ENCODE measurements at places on chromosomes 6 and 20.

DNA sequence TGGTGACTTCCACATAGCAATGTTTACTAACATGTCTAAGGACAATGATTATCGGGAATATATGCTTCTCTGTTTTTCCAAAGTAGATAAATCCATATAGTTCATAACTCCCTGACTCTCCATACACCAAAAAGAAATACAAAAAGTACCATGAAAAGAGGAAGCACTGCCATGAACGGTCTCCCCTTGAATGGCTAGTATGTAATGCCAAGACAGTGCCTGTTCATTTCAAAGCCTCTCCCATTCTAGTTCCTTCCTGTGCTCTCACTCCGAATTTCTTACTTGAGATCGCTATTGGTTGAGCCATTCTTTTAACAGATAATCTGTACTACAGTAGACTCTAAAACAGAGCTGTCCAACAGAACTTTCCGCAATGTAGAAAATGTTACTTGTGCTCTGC lies 54.8 kb upstream of the EDN1 start:
- no peak for DNase-seq

GRCh38 chr20:45758096-45758495 lies 33.6 kb downstream of the WFDC3 start:
- no peak for DNase-seq

DNA sequence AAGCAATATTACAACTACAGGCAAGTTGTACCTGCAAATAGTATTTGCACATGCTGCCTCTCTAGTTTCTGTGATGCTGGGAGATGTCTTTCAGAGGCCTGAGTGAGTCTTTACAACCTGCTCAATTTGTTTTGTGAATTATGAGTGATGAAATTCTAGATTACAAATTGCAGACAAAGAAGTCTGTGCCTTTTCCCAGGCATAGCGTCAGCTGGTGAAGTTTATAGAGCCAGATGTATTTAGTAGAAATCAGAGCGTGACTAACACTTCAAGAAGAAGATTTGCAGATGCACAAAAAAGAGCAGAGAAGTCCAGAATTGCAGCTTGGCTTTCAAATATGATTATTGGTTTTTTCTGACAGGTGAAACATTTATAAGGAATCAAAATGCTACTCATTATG lies 289.9 kb downstream of the PLCB1 start:
- DNase-seq, result peak; percentile 65

- DNase-seq, result no peak
Measured at GRCh38 chr6:108243836-108244235, 17.0 kb downstream of the SNX3 start.

DNA sequence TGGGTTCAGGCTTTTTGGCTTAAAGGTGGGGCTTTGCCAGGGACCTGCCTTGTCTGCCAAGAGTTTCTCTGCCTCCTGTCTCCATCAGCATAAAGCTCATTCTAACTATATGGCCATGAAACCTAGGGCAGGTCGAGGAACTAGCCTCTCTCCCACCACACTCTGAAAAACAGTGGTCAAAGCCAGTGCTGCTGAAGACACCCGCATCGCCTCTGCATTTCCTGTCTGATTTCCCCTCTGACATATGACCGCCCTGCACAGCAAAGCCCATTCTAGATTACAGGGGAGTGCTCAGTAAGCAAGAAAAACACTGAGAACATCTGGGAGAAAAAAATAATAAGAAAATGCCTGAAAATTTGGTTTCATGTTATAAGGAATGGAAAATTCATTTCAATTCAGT lies 573.6 kb downstream of the PRKN start:
- DNase-seq, result no peak

GRCh38 chr6:106444777-106445507 lies 84.4 kb downstream of the CRYBG1 start:
- DNase-seq, result peak; percentile 59

DNA sequence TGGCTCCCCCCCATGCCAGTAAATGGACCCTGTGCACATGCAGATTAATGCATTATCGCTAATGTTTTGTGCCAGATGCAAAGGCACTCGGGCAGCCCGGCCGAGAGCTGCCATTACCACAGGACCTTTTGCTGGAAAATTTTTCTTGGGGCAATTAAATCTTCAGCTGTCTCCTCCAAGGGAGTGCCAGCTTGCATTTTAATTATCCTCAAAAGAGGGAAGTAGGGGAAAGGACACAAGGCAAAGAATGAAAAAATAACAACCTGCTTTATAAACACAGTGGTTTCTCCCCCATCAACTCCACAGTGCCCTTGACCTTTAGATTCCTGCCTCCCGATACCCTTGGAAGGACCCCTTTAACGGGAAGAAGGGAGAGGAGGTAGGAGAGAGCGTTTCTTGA lies 48.2 kb downstream of the PDYN start:
- no peak for DNase-seq

GRCh38 chr20:58843128-58843556 lies 7.6 kb downstream of the GNAS-AS1 start:
- DNase-seq, result no peak

DNA sequence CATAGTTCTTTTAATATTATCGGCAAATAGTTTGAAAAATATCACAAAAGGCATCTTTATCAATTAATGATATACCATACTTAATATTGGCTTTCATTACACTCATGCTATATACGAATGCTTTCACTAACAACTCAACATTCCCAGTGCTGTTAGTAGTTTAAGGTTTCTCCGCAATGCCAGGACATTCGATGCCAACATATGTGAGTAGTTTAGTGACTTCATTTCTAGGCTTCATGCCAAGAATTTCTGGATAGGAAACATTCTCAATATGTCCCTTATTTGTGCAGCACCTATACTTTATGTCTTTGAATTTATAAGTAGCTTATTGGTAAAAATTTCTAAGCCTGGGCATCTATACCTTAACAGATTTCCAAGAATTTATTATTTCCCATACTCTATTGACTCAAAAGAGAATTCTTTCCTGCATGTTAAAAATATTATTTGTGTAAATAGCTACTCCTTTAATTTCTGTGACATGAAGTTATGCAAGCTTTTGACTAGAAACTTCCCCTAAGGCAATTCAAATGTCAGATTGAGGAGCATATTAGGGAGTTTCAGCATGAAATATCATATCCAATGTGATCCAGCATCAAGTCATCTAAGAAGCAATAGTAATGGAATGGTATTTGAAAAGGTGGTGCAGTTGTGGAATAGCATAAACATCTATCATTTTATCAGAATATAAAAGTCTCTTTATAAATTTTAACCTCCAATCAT lies 236.0 kb upstream of the STXBP5 start:
- DNase-seq, result peak; percentile 76

DNA sequence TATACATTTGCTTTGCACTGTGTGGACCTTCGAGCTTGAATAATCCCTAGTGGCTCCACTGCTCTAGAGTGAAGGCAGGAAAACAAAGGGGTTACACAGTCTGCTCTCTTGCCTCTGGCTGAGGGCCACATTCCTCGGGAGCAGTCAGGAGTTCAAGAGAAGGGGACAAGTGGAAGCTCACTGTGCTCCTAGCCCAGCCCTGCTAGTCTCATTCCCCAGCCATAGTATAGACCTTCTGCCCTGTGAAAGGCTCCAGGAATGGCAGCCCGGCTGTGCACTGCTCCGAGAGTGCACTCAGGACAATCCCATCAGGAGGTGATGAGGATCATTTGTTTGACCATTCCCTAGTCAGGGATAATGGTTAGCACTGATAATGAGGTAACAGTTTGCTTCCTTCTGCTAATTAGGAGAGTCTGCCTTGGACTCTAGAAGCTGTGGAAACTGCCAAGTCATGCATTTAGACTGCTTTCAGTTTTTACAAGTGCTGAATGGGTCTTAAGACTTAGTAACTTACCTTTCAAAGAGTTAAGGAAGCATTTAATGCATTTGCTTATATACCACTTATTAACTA lies 8.5 kb downstream of the IYD start:
- DNase-seq, result no peak

DNA sequence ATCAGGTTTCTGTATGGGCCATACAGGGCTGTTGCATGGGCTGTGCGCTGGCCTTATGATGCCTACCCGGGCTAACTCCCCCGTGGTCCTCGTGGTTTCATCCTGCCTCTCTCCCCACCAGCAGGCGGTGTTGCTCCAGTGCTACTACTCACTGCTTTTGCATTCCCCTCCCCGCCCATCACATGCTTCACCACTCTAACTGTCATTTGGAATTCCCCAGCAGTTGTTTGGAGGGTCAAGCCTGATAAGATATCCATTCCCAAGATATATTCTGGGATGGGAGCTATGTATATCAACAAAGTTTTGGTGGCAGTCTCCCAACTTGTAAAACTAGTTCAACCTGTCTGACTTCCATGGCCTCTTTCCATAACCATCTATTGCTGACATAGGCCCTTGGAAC lies 233.2 kb upstream of the SOX4 start:
- DNase-seq, result no peak

DNA sequence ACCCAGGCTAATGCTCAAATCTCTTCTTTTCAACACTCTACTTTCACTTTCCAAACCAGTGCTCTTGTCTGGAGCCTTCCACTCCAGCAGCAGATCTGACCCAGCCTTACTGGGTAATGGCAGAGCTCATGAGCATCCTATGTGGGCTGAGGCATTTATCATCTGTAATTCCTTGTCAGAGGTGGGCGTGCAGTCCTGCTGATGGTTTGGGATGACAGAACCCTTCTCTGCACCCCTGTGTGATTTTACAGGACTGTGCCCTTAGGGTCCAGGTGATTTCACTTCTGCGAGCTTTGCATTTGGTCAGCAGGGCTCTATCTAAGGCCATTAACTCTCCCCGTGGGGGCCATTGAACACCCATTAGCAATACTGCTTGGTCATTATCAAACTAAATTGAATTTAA lies 55.4 kb downstream of the LAMA4 start:
- DNase-seq, result no peak

DNA sequence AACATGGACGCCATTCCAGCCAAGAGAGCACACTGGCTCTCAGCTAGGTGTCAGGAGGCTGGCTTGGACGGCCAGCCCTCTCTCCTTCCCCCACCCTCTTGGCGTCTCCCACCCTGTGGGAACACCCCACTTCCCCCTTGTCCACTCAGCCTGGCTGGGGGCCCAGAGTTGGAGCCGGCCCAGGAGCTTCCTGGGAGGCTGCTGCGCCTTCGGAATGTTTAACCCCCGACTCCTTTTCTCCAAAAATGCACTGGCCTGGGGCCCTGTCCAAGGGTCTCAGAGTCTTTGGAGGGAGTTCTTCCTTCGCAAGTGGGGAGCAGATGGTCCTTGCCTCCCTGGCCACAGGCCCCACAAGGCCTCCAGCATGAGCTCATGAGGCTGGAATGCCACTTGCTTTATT lies 4.1 kb downstream of the ADAM33 start:
- DNase-seq, result peak; percentile 43

GRCh38 chr20:58228103-58228483 lies 360 bp downstream of the ANKRD60 start:
- no peak for DNase-seq

DNA sequence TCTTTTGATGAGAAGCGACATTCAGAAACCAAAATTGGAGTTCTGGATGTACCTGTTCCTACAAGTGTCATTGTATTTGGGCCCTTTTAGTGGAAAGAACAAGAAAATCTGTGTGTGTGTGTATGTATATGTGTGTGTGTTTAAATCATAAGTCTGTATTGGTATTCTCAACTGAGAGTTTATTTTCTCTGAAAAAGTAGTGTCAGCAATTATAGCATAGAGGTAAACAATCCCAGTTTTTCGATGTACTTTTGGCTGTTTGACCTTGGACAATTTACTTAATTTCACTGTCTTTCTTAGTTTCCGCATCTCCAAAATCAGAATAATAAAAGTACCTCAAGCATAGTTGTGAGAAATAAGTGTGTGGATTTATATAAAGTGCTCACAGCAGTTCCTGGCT lies 57.2 kb downstream of the EYA4 start:
- DNase-seq, result no peak

GRCh38 chr6:92538275-92538674 lies 881.1 kb downstream of the EPHA7 start:
- DNase-seq, result peak; percentile 2

- peak; percentile 21 for DNase-seq
Measured at GRCh38 chr20:6533351-6533750, 234.1 kb upstream of the BMP2 start.

GRCh38 chr6:2514965-2515543 lies 235.7 kb downstream of the MYLK4 start:
- DNase-seq, result no peak

DNA sequence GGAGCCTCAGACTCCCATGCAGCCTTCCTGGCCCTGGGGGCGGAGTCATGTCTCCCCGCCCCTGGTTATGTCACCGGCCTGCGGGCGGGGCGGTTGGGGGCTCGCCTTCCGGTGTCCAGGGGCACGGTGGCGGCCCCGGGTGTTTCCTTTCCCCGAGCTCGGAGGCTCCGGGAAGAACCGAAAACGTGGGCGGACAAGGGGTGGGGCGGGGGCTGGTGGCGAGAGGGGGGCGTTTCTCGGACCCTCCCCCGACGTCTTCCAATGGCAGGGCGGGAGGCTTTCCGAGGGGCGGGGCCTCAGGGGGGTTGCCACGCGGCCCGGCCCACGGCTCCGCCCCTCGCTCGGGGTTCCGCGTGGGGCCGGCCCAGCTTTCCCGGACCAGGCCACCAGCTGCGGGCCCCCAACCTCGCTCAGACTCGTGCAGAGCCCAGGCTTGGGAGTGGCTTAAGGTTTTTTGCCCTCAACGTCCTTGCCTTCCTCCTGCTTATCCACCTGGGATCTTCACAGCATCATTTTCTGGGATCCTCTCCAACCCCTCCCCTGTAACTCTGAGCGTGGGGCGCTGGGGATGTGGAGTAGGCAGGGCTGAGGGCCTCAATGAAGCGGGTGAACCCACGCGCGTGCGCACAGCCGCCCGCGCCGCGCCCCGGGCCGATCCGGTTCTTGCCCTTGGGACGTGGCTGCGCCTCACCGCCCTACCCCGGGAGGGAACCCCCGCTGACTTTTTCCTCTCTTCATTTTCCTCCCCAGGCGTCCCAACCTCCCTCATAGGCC lies 2.1 kb upstream of the NRN1 start:
- peak; percentile 59 for DNase-seq

GRCh38 chr6:113591896-113592827 lies 265.0 kb upstream of the MARCKS start:
- peak; percentile 84 for DNase-seq

- DNase-seq, result no peak
Measured at GRCh38 chr20:32201296-32201976, 6.1 kb downstream of the PLAGL2 start.

DNA sequence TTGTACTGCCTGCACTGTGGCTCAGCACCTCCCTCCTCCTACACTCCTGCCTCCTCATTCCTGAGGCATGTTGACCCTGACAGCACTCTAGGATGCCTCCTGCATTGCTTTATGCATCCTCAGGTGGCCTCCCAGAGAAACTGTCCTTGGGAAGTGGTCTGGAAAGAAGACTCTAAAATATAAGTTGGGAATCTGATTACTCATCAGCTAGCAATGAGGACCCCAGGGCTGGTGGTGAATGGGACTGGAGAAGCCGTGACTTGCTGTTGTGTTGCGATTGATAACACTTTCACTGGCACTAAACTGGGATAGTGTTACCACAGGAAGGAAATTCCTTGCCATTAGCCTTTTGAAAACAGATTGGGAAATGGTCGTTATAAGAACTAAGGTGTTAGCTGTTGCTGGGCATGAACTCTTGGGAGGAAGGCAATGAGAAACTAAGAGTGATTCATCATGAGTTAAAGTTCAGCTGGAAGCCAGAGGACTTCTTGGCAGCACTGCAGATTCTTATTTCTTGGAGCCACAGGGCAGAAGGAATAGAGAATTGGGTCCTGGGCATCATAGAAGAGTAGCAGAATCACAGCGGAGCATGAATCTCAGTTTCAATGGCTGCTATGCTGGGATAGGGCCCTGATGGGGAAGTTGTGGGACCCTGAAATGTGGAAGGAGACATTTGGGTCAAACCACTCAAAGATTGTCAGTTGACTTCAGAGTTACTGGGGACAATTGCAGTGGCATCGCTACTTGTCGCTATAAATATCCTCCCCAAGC lies 10.1 kb upstream of the SIRPD start:
- no peak for DNase-seq
